OCI-LY7 (cell line): ENCODE measurements at places on chromosomes 4 and X. TPM values are rescaled to one million over a fixed set of nuclear protein-coding genes. Genes with fewer than 3 reads are reported as not detected.

The ADH1A gene
- total RNA-seq, result not detected in 2 replicates

The PRRG3 gene
- total RNA-seq, result not detected in 2 replicates

The CDS1 gene
- not detected in 2 replicates for total RNA-seq

The BLOC1S4 gene
- total RNA-seq, result 26.1 and 32.3 TPM in 2 replicates

The SATL1 gene
- total RNA-seq, result 0.17 TPM in 1 of 2 replicates, not detected in the other

The TCP11X2 gene
- not detected in 2 replicates for total RNA-seq

The YTHDC1 gene
- total RNA-seq, result 93.0 and 102 TPM in 2 replicates

The HMGB2 gene
- total RNA-seq, result 810 and 934 TPM in 2 replicates

The GUCY1B1 gene
- total RNA-seq, result not detected in 2 replicates

The MAGEB17 gene
- total RNA-seq, result not detected in 2 replicates

The NPY2R gene
- total RNA-seq, result not detected in 2 replicates

The SPANXN4 gene
- total RNA-seq, result not detected in 2 replicates

The ERAS gene
- total RNA-seq, result 0.30 TPM in 1 of 2 replicates, not detected in the other

The CCDC158 gene
- not detected in 2 replicates for total RNA-seq

The SMIM43 gene
- not detected in 2 replicates for total RNA-seq

The CEP135 gene
- 32.7 and 41.4 TPM in 2 replicates for total RNA-seq

The TBCK gene
- 46.9 and 47.1 TPM in 2 replicates for total RNA-seq

The GIMD1 gene
- total RNA-seq, result not detected in 2 replicates

The JAKMIP1 gene
- 4.0 and 4.6 TPM in 2 replicates for total RNA-seq

The MORF4L2 gene
- 223 and 257 TPM in 2 replicates for total RNA-seq

The HTN3 gene
- not detected in 2 replicates for total RNA-seq

The MAMLD1 gene
- total RNA-seq, result not detected in 2 replicates

The PHOX2B gene
- not detected in 2 replicates for total RNA-seq

The SLC10A6 gene
- total RNA-seq, result not detected in 2 replicates

The MAGEA4 gene
- total RNA-seq, result not detected in 2 replicates

The MAGED4B gene
- 7.4 and 10.5 TPM in 2 replicates for total RNA-seq

The FAM9C gene
- total RNA-seq, result not detected in 2 replicates

The ADRA2C gene
- 0.21 TPM in 1 of 2 replicates, not detected in the other for total RNA-seq

The MAGEA9 gene
- not detected in 2 replicates for total RNA-seq

The CXCL6 gene
- not detected in 2 replicates for total RNA-seq

The EREG gene
- total RNA-seq, result not detected in 2 replicates

The RBMXL3 gene
- not detected in 2 replicates for total RNA-seq

The PARM1 gene
- not detected in 2 replicates for total RNA-seq

The FAM47E gene
- not detected in 2 replicates for total RNA-seq

The GCNA gene
- 3.9 and 4.2 TPM in 2 replicates for total RNA-seq

The PDHA1 gene
- total RNA-seq, result 236 and 249 TPM in 2 replicates

The LRP2BP gene
- total RNA-seq, result 1.0 and 1.4 TPM in 2 replicates

The KCND1 gene
- 8.8 and 13.6 TPM in 2 replicates for total RNA-seq

The PDLIM3 gene
- not detected in 2 replicates for total RNA-seq

The GPR50 gene
- total RNA-seq, result not detected in 2 replicates

The ALB gene
- total RNA-seq, result not detected in 2 replicates

The TRIM75 gene
- total RNA-seq, result not detected in 2 replicates

The ZFYVE28 gene
- total RNA-seq, result 0.32 TPM in 1 of 2 replicates, not detected in the other

The IBSP gene
- total RNA-seq, result not detected in 2 replicates

The GAK gene
- 107 and 111 TPM in 2 replicates for total RNA-seq

The USP17L24 gene
- total RNA-seq, result not detected in 2 replicates

The FNIP2 gene
- 1.0 and 1.2 TPM in 2 replicates for total RNA-seq

The ASB12 gene
- total RNA-seq, result 0.30 and 0.51 TPM in 2 replicates

The TRO gene
- 0.30 TPM in 1 of 2 replicates, not detected in the other for total RNA-seq

The DMRTC1B gene
- not detected in 2 replicates for total RNA-seq

The PNMA6A gene
- 2.2 and 2.4 TPM in 2 replicates for total RNA-seq

The DRD5 gene
- not detected in 2 replicates for total RNA-seq

The LGI2 gene
- total RNA-seq, result not detected in 2 replicates
